ENCODE measurements at places on chromosomes 7 and 10.

- DNase-seq, result no peak
These were observed 24.8 kb upstream of the SFMBT2 start for GRCh38 chr10:7435674-7436073.

- DNase-seq, result no peak
These were observed 724.5 kb upstream of the POT1 start for GRCh38 chr7:125654076-125654475.

- DNase-seq, result no peak
These were observed 28.8 kb downstream of the TOMM7 start for GRCh38 chr7:22793593-22794462.

GRCh38 chr7:121211253-121211652 lies 117.5 kb upstream of the WNT16 start:
- DNase-seq, result no peak

- DNase-seq, result no peak
These were observed 613.9 kb upstream of the IGFBP3 start for GRCh38 chr7:46534664-46535588.

GRCh38 chr7:46230990-46231305 lies 309.9 kb upstream of the IGFBP3 start:
- no peak for DNase-seq

GRCh38 chr10:124999433-125000365 lies 57.8 kb downstream of the ZRANB1 start:
- DNase-seq, result no peak

DNA sequence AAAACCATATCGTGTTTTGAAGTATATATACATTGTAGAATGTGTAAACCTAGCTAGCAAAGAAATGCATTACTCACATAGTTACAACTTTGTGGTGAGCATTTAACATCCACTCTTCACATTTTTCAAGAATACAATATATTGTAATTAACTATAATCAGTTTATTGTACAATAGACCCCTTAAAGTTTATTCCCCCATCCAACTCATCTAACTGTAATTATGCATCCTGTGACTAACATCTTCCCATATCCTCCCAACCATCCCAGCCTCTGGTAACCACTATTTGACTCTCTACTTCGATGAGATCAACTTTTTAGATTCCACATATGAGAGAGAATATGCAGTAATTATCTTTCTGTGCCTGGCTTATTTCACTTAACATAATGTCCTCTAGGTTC lies 526.4 kb downstream of the KIF20B start:
- no peak for DNase-seq

DNA sequence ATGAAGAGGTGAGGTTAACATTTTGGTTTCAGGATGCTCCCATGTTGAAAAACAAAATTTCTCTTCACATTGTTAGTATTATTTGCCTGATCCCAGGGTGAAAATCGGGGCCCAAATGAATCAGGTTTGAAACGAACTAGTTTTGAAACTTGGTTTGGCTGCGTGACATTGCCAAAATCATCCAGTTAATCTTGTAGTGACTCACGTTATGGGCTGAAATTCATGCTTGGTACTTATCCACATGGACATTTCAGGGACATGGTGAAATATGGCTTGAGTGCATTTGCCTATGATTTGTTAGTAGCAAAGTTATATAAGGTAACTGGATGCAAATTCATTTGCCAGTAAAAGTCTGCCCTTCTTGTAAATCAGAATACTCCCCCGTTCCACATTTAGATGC lies 97.3 kb downstream of the CFAP58 start:
- DNase-seq, result no peak

DNA sequence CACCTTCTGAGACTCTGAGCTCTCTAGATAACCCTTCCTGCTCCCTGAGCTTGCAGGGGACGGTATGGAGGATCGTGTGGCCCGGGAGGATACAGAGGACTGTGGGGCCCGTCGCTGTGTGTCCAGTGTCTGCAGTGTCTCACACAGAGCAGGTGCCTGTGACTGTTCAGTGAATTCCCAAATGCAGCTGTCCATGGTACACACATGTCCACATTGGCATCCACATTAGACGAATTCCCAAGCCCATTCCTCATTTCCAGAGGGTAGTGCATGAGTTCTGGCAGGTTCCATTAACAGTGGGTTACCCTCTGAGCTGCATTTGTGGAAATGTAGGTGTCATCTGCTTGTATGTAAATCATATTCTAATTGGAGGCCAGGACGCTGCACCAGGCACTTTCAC lies 39.5 kb downstream of the WDFY4 start:
- no peak for DNase-seq

DNA sequence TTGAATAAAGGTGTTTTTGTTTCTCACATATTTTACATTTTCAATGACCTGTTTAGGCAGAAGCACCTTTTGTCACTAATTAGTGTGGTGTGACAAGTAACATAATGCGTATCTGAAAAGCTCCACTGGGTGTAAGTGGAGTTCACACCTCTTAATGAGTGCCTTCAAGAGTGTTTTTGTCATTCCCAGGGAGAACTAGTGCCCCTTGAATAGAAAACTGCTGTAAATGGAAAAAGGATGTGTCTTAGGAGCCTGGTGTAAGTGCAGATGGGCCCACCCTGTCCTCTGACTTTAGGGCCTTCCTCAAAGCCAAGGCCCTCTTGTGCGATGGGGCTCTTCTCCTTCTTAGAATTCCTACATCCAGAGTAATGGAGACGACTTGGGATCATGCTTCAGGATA lies 170.0 kb downstream of the MGMT start:
- DNase-seq, result no peak

- DNase-seq, result peak; percentile 57
These were observed 701 bp downstream of the STK17A start for GRCh38 chr7:43583424-43584194.

DNA sequence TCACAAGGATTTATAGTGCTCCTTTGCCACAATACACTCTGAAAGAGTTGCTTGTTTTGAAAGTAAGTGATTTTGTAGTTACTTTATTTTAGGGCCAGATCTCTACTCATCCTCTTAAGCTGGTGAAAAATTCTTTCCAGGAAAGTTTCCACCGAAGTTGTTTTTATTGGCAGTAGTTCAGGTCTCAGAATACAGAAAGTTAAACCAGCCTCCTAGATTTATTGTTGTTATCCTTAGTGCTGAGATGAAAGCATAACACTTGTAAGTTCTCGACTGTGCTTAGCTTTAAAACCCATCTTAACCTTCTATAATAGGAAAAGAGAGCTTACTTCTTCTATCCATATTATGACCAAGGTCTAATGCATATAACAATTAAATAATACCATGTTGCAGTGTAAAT lies 5.5 kb downstream of the AP3M1 start:
- no peak for DNase-seq

- DNase-seq, result no peak
These were observed 19.2 kb downstream of the TECPR1 start for GRCh38 chr7:98232799-98233198.

DNA sequence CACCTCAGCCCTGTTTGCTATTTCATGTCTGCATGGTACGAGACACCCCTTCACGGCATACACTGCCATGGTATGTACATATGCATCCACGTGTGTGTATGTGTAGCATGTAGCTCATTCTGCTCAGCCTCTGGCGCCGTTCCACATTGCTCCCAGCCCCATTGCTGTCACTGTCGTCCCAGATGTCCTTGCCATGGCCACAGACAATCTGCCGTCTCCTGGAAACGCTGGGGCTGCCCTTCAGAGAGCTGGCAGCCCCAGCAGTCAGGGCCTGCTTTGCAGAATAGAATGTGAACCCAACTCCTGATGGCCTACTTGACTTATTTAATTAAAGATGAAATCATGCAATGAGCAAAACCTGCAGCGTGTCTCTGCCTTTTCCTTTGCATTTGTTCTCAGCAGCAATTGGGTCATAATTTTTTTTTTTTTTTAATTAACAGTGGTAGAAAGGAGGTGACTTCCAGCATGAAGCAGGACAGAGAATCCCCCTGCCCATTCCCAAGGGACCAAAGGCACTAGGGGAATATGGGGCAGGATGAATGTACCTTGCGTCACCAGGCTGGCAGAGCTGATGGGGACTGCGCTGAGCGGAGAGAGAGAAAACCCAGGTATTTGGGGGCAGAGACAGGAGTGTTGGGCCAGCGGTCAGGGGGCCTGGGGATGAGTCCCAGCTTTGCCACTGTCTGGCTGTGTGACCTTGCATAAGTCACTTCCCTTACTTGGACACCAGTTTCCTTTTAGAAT lies 49.2 kb downstream of the CHST3 start:
- no peak for DNase-seq

DNA sequence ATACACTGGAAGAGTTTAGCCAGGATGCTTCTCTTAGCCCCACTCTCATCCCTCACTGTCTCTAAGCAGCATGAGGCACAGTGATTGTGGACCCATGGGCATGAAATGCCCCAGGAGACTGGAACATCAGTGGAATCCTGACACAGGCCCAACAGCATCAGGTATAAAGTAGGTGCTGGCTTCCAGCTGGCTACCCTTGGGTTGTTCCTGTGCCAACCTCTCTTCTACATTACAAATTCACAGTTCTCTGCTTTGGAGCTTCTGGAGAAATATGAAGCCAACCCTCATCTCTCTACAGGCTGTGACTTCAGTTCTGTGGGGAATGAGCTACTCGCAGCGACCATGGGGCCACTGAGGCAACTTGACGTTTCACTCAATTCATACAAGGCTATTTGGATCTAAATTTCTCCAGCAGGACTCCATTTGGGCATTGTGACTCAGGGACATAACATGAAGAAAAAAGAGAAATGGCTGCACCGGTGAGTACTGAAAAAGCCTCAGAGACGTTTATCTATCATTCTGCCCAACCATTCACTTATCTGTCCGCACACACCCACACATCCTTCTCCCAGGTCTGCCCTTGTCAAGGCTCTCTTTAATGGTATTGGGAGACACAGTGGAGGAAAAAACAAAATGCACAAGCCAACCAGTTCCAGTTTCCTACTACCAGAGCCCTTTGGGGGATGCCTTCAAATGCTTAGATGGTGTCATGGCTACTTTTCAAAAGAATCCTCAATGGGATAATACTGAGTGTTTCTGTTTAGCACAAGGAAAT lies 35.4 kb upstream of the TM9SF3 start:
- DNase-seq, result no peak

- DNase-seq, result no peak
These were observed 80.1 kb downstream of the SVIL start for GRCh38 chr10:29554660-29555059.

GRCh38 chr7:129784783-129785684 lies 167.7 kb downstream of the UBE2H start:
- DNase-seq, result no peak

GRCh38 chr7:21099432-21099831 lies 312.7 kb upstream of the SP8 start:
- no peak for DNase-seq

DNA sequence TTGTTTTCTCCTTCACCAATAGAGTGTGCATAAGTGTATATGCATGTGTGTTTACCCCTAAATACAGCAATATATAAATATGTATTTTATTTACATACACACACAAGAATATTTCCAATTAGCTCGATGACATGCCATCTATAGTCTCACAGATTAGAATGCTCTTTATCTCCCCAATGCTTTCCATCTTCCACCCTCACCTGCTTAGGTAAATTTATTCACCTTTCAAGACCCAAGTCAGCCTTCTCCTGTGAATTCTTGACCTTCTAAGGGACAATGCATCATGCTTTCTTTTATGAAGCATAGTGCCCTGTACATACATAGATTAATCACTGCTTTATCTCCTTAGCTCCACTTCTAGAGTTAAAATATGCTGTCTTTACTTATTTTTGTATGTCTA lies 49.7 kb downstream of the SEMA3A start:
- no peak for DNase-seq

DNA sequence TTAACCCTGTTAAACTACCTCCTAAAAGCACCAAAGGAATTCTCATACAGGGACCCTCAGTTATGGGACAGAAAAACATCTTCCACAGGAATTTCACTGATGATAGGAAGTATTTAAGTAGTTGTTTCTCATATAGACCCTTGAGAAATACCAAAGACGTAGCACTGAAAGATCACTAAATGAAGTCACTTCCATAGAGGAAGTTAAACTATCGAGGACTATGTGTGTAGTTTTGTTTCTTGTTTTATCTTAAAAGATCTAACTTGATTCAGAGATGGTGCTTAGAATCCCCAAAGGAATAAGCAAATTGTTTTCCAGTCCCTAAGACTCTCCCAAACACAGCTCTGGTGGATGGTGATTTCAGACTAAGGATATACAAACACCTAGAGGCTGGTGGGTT lies 94.8 kb upstream of the AFAP1L2 start:
- DNase-seq, result no peak

- no peak for DNase-seq
These were observed 153.5 kb upstream of the LYZL1 start for GRCh38 chr10:29135337-29135736.

- no peak for DNase-seq
These were observed 38.6 kb upstream of the MET start for GRCh38 chr7:116633131-116633988.

- DNase-seq, result no peak
These were observed 30.6 kb downstream of the RPA3 start for GRCh38 chr7:7687800-7688199.

DNA sequence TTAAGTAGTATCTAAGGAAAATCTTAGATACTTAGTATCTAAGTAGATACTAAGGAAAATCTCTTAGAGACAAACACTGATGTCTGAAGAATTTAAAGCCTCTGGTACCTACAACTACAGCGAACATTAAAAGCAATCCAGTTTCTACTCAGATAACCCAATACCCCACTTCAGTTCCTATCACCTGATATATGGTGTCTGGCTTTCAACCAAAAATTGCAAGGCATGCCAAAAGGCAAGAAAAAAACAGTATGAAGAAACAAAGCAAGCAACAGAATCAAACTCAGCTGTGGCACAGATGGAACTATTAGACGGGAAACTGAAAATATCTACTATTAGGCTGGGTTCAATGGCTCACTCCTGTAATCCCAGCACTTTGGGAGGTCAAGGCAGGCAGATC lies 31.1 kb downstream of the ARHGAP12 start:
- DNase-seq, result no peak

GRCh38 chr10:118799777-118800176 lies 45.0 kb upstream of the CACUL1 start:
- no peak for DNase-seq

DNA sequence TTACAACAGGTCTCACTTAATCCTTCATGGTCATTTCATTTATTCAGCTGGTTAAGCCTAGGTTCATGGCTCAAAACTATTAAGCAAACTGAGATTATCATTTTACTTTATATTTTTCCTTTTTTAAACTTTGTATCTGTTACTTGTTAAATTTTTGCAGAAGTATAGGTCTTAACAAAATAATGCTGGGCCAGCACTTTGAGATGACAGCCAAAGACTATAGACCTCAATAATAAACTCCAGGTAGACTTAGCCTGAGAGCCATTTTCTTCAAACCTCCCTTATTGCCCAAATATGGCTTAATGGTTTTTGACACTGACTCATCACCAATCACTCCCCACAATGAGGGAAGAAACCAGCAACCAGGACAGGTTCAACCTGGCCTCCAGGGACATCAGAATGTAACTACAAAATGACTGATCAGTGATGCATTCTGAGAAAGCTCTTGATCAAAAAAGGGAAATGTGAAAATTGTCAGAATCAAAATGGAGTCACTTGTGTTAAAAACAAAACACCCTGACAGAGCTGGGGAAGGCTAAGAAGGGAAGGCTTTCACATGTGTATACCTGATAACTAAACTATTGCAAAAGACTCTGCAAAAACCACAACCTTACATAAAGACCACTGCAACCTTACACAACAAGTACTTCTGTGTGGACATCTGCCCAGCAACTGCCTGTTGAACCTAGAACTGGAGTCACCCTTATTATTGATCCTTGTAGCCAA lies 2.1 kb upstream of the CCDC126 start:
- DNase-seq, result peak; percentile 4

- DNase-seq, result no peak
These were observed 147.2 kb downstream of the DYNC1I1 start for GRCh38 chr7:95919556-95919955.

All from activated T-helper 1 cell treated with anti-CD3 and anti-CD28 coated beads, Interleukin-2, amount 50 U/mL, for 16 hours (primary cell).